Stimulated activated naive CD8-positive, alpha-beta T cell treated with anti-CD3 and anti-CD28 coated beads, Interleukin-15, amount 100 ng/mL, for 72 hours (primary cell): ENCODE measurements at places on chromosomes 7 and 10.

DNA sequence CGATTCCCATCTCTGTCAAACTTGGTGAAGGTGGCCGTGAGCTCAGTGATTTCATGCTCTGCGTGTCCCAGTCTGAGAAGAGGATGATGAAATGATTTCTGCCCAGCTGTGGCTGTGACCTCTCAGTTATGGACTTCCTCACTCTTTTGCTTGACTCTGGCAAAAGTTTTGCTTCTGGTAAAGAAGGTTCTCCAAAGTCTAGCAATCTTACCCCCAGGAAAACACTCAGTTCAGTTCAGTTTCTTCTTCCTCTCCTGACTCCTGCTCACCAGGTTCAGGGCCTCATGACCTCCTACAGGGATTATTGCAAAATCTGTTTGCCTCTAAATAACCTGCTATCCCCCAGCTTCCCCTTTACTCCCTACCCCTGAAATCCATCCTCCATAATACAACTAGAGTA is 4.9 kb upstream of the BLOC1S2 start:
- no peak for DNase-seq

- no peak for DNase-seq
Observed at GRCh38 chr7:65955718-65956117, 26.3 kb downstream of the GUSB start.

- no peak for DNase-seq
Observed at GRCh38 chr10:31602541-31603234, 283.7 kb downstream of the ZEB1 start.

DNA sequence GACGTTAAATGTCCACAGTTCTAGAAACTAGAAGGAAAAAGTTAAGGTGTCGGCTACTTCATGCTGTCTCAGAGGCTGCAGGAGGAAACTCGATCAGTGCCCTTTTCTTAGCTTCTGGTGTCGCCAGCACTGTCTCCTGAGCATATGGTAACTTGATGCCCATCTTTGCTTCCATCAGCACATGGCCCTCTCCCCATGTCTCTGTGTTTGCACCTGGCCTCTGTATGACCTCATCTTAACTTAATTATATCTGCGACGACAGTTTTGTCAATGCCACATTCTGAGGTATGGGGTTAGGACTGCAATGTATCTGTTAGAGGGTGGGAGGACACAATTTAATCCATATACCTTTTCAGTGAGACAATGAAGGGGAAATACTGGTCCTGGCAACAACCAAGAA is 449.9 kb downstream of the POM121L12 start:
- DNase-seq, result no peak

GRCh38 chr10:116888380-116889055 is 39.2 kb downstream of the ENO4 start:
- DNase-seq, result no peak

GRCh38 chr7:28905464-28905863 is 52.7 kb downstream of the TRIL start:
- no peak for DNase-seq
